ENCODE measurements at places on chromosomes 5 and 9. TPM values are rescaled to one million over a fixed set of nuclear protein-coding genes. Genes with fewer than 3 reads are reported as not detected.

The NPM1 gene
- 3,169 TPM for polyA plus RNA-seq

DNA sequence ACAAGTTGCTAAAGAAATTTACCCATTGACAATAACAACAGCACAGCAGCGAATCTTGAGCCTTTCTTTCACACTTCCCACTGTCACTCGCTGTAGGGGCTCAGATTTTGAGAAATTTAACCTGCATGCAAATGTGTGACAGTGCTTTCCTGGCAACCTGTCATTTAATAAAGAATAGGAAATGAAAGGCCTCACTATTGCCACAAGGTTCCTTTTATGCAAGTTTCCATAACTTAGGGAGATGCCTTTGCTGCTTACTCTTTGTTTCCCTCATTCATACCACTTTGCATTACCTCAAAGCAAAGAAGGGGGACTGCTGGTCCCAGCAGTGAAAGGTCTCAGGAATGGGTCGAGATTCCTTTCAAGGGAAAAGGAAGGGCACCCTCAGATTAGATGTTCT, 49.5 kb downstream of the PTCD2 start:
- DNase-seq, result no peak

DNA sequence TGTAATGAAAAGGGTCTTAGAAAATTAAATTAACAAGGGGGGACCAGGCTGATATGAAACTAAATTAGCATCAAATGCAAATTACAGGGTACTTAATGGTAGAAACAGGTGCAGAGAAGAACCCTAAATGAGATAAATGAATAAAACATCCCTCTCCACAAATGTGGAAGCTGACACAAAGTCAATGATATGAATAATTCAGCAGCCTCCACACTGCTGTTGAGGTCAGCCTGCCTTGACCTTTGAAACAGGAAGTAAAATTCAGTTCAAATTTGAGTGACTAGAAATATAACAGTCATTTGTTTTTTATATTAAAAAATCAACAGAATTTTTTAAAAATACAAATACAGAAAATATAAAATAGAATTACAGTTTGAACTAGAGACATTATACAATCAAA, 40.0 kb downstream of the EBF1 start:
- DNase-seq, result no peak

- DNase-seq, result no peak
Observed at GRCh38 chr9:36317766-36318165, 59.5 kb upstream of the GNE start.

DNA sequence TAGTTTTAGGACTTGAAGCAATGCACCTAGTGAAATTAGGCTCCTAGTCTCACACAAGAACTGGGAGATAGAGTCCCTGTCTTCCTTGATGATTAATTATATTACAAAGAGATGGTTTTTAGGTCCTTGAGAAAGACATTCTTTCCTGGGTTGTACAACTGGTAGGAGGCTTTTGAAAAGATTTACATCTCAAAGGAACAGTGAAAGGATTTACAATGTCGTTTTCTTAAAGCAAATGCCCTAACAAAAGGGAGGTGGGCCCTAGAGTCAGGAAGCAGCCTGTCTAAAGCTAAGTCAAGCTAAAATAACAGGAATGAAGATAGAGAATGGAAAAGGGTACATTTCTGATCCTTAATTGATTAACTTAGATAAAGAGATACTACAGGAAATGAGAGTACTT, 102.2 kb upstream of the IL7R start:
- DNase-seq, result no peak

DNA sequence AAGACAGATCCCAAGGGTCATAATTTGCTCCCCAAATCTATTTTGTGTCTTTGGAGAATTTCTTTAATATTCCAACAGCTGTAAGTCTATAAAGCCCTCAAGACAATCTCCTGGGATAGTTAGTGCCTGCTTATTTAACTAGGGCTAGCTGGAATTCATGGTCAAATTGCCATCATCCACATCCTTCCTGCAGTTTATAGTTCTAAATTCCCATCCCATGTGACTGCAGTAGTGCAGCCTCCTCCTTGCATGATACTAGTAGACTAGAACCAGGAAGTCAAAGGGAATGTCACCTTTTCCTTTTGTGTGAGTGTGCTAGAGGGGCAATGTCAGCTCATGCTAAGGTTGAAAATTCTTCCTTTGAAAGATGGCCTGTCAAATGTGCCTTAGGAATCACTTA, 214.8 kb upstream of the PIK3R1 start:
- DNase-seq, result no peak

The PLPPR1 gene
- polyA plus RNA-seq, result not detected

The SLCO4C1 gene
- polyA plus RNA-seq, result not detected

The ZFYVE16 gene
- 4.0 TPM for polyA plus RNA-seq

- no peak for DNase-seq
Observed at GRCh38 chr5:79886456-79886855, 104.6 kb downstream of the MTX3 start.

DNA sequence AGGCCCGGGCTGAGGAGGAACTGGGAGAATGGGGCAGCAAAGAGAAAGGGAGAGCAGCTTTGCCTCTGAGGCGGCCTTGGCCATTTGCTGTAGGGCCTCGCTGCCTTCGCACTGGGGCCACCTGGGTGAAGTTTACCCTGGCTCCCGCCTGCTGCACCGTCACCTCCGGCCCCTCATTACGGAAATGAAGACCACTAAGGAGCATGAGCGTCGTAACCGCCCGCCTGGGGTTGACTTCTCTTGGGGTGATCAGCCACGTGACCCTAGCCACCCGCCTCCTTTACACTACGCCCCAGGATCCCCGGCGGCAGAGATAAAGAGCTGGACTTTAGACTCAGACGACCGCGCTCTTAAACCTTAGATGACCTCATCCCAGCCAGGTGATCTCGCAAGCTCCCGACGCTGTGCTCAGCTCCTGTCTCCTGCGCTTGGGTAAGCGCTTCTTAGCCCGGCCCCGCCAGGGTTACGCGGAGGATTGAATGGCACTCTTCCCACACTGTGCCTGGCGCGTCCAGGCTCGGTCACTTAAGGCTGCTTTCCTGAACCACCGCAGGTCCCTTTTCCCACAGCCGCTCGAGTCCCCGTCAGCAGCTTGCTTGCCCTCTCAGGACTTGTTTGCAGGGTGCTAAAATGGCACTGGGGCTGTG, 107.9 kb upstream of the LARP1 start:
- peak; percentile 12 for DNase-seq

DNA sequence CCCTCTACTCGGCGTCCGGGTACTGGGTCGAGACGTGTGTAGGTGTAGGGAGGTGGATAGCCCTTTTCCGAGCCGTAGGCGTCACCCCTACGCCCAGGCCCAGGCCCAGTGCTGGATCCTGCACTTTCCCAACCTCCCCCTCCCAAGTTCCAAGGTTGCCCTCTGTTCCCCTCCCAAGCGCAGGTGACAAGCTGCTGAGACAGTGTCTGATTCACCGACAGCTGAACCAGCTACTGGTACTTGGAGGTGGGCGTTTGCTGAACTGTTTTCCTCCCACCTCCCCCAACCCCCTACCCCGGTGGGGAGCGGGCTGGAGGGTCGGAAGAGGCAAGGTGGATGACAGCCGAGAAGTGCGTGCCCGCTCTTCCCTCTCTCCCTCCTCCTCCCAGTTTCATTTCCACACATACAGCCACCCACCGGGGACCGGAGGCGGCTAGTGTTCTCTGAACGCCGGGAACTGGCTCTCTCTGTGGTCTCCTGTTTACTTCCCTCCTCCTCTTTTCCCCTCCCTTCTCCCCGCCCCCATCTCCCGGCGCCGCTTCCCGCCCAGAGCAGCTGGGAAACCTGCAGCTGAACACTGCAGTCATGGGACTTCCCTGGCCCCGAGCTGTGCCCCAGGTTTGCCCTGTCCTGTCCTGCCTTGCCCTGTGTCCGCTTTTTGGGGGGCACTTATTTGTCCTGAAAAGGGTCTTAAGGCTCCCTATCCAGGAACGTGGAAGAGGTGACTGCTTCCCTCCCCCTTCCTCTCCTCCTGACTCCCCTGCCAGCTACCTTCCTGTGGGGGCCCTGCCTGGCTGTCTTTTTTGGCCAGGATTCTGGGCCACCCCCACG, 6.2 kb upstream of the KLF9 start:
- DNase-seq, result peak; percentile 82

The PLPP1 gene
- polyA plus RNA-seq, result 20.4 TPM

DNA sequence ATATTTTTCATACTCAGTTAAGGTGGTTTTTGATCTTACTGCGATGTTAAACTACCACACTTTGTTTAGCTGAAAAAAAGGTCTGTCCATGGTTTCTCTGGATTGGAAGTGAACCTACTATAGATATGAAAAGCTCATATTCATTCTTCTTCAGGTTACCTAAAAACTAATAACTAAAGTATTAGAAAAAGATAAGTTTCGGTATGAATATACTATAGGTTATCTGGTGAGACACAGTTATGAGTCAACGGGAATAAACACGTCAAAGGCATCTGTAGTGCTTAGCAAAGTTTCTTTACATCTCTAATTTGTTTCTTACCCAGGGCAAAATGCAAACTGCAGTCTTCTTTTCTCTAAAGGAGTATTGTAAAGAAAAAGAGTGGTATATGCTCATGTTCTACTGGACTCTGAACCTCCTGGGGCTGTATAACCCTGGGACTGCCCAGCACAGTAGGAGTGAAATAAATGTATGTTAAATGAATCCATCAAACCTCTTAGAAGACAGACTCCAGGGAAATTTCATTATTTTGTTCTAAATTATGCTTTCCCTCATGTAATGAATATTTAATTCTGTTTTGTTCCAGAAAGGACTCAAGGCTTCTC, 521.9 kb downstream of the PDE4D start:
- no peak for DNase-seq

DNA sequence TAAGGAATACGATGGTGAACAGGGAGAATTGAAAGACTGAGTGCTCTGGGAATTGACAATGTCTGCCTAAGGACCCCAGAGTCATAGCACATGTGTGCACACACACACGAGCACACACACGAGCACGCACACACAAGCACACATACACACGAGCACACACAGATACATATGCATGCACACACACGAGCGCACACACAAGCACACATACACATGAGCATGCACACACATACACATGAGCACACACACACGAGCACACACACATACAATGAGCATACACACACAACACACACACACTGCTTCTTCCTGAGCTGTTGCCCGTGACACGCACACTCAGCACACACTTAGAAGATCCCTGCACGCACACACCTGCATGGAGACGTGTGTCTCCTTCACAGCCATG, 10.9 kb upstream of the UNC5A start:
- no peak for DNase-seq

GRCh38 chr9:98010445-98010844, 27.3 kb downstream of the ANP32B start:
- DNase-seq, result peak; percentile 64

- DNase-seq, result peak; percentile 14
Observed at GRCh38 chr9:78557540-78557939, 260.6 kb downstream of the PSAT1 start.

- no peak for DNase-seq
Observed at GRCh38 chr9:137988051-137988450, 110.5 kb downstream of the CACNA1B start.

The CCNB1 gene
- polyA plus RNA-seq, result 77.0 TPM

DNA sequence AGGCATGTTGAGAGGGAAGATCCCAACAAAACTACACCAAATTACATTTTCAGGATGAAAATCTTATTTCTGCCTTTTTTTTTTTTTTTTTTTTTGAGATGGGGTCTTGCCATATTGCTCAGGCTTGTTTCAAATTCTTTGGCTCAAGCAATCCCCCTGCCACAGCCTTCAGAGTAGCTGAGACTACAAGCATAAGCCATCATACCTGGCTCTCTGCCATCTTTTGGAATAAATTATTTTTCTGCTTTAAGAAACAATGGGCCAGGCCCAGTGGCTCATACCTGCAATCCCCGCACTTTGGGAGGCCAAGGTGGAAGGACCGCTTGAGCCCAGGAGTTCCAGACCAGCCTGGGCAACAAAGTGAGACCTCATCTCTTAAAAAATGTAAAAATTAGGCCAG, 14.3 kb downstream of the AFF4 start:
- no peak for DNase-seq

The FRMD3 gene
- 0.02 TPM for polyA plus RNA-seq

DNA sequence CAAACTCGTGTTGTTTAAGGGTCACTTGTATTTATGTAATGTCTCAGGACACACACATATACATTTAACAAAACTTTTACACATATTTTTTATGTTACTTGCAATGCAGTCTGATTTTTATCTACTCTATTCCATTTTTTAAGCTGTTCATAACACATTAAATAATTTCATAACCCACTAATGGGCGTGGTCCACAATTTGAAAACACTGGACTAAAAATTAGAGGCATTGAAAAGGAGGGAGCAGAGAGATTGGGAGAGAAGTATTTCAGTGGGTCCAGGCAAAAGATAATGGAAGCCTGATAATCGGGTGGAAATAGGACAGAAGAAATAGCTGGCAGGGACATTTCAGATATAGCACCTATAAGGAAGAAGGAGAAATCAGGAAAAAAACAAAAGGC, 597.3 kb upstream of the CLINT1 start:
- DNase-seq, result no peak

GRCh38 chr9:136563646-136564325, 17.9 kb upstream of the NOTCH1 start:
- DNase-seq, result no peak

The GBGT1 gene
- 3.2 TPM for polyA plus RNA-seq

- peak; percentile 78 for DNase-seq
Observed at GRCh38 chr5:139422307-139422893, 16.9 kb downstream of the DNAJC18 start.

DNA sequence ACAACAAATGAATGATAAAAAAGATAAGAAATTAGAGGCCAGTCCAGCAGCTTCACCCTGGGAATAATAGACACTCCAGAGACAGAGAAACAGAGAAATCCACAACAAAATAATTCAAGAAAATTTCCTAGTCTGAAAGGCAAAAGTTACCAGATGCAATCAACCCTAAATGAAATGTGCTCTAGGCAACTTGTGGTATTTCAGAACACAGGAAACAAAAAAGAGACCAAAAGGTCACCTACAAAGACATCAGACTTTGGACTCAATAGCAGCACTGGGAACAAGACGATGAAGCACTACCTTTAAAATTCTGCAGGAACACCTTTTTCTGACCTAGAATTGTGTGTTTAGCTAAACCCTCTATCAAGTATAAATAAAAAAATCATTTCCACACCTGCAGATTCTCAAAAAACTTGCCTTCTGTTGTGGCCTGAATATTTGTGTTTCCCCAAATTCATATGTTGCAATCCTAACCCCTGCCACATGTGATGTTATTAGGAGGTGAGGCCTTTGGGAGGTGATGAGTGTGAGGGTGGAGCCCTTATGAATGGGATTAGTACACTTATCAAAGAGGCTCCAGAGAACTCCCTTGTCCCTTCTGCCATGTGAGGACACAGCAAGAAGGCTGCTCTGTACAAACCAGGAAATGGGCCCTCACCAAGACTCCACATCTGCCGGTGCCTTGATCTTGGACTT, 5.9 kb upstream of the MAPK9 start:
- DNase-seq, result no peak
